ENCODE measurements at places on chromosomes 13 and 19.

DNA sequence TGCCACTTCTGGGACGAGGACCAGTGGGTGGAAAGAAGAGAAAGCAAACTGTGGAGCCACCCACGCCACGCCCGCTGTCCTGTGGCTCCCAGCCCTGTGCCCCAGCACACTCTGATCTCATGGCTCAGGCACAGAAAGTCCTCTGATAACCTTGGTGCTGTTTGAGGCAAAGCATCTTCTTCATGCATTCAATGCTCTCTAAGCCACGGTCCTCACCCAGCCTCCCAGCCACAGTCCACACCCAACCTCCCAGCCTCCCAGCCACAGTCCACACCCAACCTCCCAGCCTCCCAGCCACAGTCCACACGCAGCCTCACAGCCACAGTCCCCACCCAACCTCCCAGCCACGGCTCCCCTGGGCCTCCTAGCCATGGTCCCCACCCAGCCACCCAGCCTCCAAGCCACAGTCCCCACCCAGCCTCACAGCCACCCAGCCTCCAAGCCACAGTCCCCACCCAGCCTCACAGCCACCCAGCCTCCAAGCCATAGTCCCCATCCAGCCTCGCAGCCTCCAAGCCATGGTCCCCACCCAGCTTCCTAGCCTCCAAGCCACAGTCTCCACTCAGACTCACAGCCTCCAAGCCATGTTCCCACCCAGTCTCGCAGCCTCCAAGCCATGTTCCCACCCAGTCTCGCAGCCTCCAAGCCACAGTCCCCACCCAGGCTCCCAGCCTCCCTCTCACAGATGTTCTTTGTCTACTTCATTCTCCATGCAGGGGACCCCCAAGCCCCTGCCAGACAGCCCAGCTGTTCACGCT, 74.9 kb downstream of the SOX1 start:
- no peak for DNase-seq

GRCh38 chr13:108368250-108368905, 98.9 kb downstream of the TNFSF13B start:
- no peak for DNase-seq

- DNase-seq, result no peak
Measured at GRCh38 chr19:38190061-38190460, 34.0 kb downstream of the DPF1 start.

- no peak for DNase-seq
Measured at GRCh38 chr13:48567515-48568369, 34.9 kb upstream of the RCBTB2 start.

DNA sequence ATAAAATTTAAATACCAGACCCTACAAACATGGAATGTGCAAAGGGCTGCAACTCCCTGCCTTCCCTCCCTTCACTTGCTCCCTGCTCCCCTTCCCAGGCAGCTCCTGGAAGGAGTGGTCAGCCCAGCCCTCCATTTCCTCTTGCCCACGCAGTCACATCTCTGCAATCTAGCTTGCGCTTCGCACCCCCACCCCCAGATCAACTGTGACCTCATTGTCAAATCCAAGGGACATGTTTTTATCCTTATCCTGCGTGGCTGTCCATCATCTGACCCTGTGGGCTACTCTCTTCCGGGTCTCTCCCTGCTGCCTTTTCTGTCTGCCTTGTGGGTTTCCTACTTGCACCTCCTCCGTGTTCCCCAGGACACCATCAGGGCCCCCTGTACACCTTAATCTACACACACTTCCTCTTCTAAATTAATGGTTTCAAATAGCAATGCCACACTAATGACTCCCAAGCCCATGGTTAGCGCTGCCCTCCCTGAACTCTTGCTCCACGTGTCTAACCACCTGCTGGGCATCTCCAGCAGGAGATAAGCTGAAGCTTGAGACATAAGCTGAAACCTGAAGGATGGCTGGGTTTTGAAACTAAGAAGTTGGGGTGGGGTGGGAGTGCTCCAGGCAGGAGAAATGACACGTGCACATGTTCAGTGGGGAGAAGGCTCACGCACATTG, 118.3 kb downstream of the USP12 start:
- DNase-seq, result peak; percentile 5

GRCh38 chr13:106570299-106570852, 2.4 kb upstream of the ARGLU1 start:
- DNase-seq, result peak; percentile 82

All from mammary epithelial cell (primary cell).